ENCODE measurements at places on chromosomes 6 and 20.

DNA sequence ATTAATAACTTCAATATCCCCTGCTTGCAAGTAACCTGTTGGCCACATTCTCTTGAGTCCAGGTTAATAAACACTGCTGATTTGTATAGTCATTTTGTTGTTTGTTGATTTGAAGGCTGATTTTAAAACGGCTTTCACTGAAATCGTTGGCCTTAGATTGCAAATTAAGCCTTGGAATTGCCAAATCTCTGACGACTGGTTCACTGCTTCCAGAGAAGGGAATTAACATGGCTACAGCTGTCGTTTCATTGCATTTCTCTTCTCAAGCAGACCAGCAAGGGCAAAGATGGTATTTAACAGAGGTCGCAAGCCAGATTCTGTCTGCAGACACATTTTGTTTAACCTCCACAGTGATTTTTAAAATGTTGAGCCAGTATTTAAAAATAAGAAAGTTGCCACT is 470.9 kb downstream of the TFAP2A start:
- ATAC-seq: no peak

DNA sequence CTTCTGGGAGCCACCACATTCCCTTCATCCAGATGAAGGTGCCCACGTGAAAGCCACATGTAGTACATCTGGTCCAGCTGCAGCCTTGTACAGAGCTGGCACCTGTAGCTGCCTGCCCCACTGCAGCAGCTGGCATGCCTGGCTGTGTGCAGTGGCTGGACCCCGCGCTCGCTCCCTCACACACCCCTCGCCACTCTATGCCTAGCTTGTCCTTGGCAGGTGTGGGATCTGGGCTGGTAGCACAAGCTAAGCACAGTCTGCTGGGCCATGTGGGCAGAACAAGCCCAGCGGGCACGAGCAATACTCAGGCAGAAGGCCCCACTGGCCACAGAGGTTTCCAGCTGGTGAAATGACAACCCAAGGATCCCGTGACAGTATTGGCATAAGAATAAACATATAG is 199.4 kb upstream of the PRND start:
- no peak for ATAC-seq

DNA sequence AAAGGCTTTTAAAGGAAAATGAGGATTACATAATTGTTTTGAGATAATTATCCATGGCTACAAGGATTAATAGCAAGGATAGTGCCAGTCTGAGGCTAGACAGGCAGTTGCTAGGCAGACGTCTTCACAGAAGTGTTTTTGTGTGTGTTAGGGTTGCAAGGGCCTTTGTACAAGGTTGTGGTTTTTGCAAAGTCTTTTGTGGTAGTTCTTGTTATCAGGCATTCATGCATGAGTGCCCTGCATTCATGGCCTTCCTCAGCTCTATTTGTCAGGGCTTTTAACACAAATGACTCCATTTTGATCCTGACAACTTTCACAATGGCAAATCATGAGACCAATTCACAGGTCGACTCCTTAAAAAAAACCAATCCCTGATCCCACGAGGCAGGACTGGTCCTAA is 68.1 kb upstream of the TXNDC5 start:
- ATAC-seq: no peak

- no peak for ATAC-seq
These were observed 46.7 kb downstream of the RALGAPA2 start for GRCh38 chr20:20665606-20666332.

DNA sequence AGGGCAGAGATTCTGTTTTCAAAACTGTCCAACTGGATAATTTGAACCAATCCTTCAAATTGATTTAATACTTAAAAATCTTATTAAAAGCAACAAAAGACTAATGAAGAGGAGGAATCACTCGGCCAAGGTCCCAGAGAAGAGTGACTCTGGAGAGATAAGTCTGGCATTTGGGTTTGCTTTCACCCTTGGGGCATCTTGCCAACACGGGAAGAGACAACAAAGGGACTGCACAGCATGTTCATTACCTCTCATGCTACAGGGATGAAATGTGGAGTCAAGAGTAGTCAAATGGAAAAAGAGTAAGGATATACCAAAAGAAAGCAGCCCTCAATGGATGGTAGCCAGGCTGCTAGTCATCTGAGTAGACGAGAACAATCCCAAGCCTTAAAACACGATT is 68.2 kb downstream of the KHDRBS2 start:
- no peak for ATAC-seq

GRCh38 chr20:47785311-47785853 is at the start of gene SULF2:
Gene SULF2, minus strand, starts transcription at chr20:47785481. Its CDS starts 28,118 bp downstream, at chr20:47757363.
- ATAC-seq: no peak

- no peak for ATAC-seq
These were observed 751.5 kb downstream of the CBLN4 start for GRCh38 chr20:55253781-55254180.

- ATAC-seq: no peak
These were observed 7.1 kb downstream of the TFEB start for GRCh38 chr6:41728073-41728936.

- no peak for ATAC-seq
These were observed 237.2 kb downstream of the CDKAL1 start for GRCh38 chr6:20771409-20771808.

GRCh38 chr20:59911041-59911440 is 22.4 kb downstream of the SYCP2 start:
- ATAC-seq: no peak

- ATAC-seq: peak; percentile 61
These were observed 19.3 kb downstream of the TOP1 start for GRCh38 chr20:41047975-41048305.

DNA sequence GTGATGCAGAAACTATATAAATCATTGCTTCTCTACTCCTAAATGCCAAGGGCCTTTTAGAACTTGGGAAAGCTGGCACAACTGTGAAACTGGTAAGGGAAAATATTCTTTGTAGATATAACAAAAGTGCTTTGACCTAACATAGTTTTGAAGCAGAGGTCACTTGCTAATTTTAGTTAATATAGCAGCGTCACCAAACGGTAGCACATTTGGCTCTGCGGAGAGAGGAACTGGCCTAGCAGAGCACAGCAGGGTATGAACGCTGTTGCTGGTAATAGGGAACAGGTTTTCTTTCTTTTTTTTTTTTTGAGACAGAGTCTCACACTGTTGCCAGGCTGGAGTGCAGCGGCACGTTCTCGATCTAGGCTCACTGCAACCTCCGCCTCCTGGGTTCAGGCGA is 67.4 kb downstream of the ECT2L start:
- no peak for ATAC-seq

GRCh38 chr6:91501930-91502329 is 915.1 kb upstream of the MAP3K7 start:
- ATAC-seq: no peak

DNA sequence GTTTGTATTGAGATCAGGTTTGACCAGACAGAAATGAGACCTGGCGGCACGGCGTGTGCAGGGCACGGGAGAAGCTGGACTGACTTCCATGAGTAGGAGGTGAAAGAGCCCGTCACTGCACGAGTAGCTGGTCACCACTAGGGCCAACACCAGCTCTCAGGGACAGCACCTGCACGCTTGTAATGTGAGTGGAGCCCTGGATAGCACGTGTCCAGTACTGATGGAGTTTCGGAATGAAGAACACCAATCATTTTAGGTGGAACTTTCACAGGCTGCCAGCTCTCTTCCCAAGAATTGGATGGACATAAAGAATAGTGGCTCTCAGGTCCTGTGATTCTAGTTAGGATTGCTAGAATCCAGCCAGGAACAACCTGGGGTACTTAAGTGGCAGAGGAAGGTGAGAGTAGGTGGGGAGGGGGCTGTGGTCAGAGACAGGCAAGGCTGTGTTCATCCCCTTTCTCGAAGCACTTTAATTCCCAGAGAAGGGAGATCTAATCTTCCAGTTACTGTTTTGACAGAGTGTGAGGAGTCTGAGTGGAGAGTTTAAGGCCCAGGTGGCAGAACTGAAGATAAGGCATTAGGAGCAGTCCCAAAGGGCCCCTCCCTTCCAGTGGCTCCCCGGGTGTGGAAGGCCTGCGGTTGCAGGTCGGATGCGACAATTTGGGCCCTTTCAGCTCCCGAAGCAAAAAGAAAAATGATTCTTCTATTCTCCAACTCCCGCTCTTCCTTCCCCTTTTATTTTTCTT is 314.8 kb downstream of the QKI start:
- no peak for ATAC-seq

DNA sequence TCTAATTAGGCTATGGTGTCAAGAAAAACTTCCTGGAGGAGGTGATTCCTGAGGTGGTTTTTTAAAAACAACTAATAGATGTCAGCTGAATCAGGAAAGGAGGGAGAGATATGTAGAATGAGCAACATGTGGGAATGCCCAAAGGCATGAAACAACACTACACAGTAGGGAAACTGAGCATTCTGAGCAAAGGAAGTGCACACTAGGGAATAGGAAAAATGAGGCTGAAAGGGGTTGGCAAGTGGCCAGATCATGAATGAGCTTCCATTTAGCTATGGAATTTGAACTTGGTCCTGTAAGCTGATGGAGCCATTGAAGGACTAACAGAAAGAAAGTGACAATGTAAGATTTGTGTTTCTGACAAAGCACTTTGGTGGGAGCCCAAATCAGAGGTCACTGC is 16.9 kb upstream of the SLC35F1 start:
- no peak for ATAC-seq

DNA sequence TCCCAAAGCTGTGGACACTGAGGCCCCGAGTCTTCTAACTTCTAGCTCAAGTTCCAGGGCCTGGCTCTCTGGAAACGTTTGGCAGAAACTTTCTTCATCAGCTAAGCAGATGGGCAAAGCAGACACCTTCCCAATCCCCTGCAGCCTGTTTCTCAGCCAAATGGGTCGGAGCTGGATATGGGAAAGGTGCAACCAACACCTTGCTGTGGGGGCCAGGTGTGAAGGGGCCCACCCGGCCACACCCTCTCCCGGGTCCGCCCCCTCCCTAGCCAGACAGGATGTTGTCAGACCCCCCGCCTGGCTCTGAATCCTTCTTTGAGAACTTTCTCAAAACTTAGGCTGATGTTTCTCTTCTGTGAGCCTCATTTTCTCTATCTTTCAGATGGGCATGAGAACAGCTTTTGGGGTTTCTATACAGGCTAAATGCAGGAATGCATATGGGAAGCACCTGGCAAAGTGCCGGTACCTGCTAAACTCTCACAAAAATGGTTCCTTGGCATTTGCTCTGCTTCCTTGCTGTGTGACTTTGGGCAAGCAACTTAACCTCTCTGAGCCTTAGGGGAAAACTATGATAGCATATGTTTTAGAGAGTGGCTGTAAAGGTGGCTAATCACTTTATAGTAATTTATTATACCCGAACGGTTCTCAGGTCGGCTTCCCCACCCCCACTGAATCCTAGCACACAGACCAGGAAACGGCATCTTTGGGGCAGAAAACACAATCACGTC is 1.8 kb downstream of the SNAI1 start:
- no peak for ATAC-seq

- no peak for ATAC-seq
These were observed 143.4 kb upstream of the EXOC2 start for GRCh38 chr6:836276-836853.

DNA sequence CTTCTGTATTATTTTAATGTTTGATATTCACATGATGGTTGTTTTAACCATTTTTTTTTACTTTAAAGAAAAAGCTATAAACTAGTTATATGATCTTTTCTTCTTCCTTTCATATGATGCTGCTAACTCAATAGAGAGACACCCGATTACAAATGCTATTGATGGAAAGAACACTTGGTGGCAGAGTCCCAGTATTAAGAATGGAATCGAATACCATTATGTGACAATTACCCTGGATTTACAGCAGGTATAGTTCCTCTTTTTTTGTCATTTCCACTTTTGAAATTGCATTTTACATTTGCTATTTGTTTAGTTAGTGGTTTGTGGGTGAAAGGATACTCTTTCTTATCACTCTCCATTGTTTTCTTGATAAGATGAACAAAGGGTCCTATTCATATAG is 176.7 kb downstream of the LAMA2 start:
- ATAC-seq: no peak

- ATAC-seq: no peak
These were observed 87.1 kb downstream of the COL19A1 start for GRCh38 chr6:69953491-69953890.

DNA sequence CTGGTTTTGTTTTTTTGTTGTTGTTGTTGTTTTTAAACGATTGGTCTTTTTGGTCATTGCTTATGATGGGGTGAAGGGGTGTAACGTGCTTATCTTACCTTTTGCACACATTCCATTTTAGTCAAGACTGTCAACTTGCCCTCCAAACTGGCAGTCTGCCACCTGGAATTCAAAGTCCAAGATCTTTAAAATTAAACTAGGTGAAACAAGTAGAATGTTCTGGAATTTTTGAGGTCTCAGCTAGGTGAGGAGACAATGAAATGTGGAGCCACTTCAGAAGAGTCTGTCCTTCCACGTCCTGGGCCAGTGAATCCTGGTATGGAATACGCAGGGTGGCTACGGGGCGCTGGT is 344.6 kb downstream of the ZFAND3 start:
- ATAC-seq: no peak

GRCh38 chr20:36847009-36847709 is 28.8 kb upstream of the TLDC2 start:
- ATAC-seq: no peak

DNA sequence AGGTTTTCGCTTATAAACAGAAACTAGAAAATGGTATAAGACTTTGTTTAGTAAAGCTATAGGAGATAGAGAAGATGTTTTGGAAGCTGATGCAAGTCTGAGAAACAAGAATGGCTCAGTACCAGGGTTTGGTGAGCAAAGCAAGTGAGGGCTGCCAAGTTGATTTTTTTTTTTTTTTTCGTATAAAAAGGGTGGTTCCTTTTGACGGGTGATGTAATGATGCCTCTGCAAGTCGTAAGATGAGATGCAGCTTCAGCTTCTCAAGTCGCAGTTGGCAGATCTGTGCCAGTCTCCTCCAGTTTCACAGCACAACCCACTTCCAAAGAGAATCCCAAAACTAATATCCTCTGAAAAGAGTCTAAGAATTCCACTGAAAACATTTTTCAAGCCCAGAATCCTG is 252.8 kb upstream of the CDH4 start:
- no peak for ATAC-seq

DNA sequence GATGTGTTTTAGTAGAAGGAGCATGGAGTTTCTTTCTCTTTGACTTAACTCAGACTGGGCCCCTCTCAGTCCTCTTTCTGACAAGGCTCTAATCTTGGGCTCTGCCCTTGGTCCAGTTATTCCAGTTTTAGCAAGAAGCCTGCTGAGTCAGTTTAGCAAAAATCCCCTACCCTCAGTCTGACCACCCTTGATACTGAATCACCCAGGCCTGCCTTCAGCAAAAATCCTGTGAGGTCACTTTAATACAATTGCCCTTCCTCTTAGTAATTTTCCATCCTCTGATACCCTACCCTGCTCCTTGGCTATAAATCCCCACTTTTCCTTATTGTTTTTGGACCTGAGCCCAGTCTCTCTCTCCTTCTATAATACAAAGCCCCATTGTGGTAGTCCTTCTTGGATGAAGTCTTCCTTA is 326.7 kb upstream of the NOX3 start:
- ATAC-seq: peak; percentile 54

DNA sequence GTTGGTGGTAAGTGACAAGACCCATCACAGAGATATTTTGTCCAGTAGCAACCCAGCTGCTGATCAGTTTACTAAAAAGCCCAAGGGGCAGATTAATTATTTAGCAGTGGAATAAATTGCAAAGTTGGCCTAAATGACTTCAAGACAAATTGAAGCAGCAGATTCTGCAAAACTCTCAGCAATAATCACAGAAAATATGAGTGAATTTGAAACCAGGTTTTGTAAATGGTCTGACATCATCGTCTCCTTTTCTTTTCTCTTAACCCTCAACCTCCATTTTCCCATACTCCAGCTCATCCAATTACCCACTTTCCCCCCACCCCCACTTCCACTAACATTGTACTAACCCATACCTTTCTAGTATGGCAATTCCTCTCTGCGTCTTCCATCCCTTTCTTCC is 11.3 kb upstream of the PTPRK start:
- ATAC-seq: peak; percentile 21
